ENCODE measurements at places on chromosomes 7 and 10.

- DNase-seq, result no peak
Measured at GRCh38 chr10:132988988-132989387, 46.6 kb upstream of the CFAP46 start.

DNA sequence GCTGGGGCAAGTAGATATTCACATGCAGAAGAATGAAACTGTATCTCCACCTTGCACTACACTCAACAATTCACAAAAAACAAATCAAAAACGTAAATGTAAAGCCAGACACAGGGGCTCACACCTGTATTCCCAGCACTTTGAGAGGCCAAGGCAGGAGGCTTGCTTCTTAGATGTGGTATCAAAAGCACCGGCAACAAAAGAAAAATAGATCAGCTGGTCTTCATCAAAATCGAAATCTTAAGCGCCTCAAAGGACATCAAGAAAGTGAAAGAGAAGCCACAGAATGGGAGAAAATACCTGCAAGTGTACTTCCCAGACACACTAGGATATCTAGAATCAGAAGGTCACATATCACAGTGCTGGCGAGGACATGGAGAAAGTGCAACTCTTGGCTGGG is 31.3 kb downstream of the GPER1 start:
- DNase-seq, result no peak

DNA sequence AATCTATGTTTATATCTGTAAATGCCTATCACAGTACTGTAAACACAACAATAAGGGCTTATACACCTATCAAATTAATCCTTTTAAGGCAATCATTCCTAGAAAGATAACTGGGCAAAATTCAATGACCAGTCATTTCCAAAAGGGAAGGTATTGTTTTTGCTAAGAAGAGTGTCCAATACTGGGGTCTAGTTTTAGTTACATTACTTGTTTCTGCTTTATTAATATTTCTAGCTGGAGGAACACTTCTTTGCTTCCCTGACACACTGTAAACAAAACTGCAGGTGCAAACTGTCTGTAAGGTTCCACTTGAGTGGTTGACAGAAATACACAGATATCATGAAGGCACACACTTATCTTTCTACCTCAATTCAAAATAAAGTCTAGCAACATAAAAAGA is 84.2 kb upstream of the FAM133B start:
- no peak for DNase-seq

- no peak for DNase-seq
Measured at GRCh38 chr7:1567896-1568510, 1.8 kb downstream of the PSMG3 start.

- no peak for DNase-seq
Measured at GRCh38 chr7:131066635-131067034, 261.0 kb upstream of the MKLN1 start.

GRCh38 chr7:1521456-1521855 is 9.0 kb upstream of the MAFK start:
- no peak for DNase-seq

DNA sequence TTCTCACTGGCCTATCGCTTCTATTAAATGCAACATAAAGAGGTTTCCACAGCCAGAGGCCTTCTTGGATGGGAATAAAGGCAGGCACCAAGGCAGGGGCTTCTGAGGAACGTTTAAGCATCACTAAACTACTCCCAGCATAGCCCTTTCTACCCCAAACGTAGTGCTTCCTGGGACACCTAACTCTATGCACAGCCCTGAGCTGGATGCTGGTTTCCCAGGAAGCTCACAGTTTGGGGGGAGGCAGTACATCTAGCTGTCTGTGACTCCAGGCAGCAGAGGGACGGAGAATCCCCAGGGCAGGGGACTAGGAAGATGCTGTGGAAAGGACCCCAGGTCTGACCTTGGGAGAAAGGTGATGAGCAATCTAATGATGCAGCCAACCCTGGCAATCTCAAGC is 192.8 kb upstream of the ZMIZ1 start:
- no peak for DNase-seq

GRCh38 chr10:63286754-63287264 is 153.7 kb downstream of the NRBF2 start:
- DNase-seq, result no peak

Measured in GM12864 (cell line).